Right ventricle myocardium inferior (tissue), 1 donor: ENCODE measurements at places on chromosomes 12 and 14. TPM values are rescaled to one million over a fixed set of nuclear protein-coding genes. Genes with fewer than 3 reads are reported as not detected.

The P2RX2 gene
- total RNA-seq: not detected

The KLRB1 gene
- total RNA-seq: 0.38 TPM

The INHBC gene
- total RNA-seq: not detected

The PUS1 gene
- 9.4 TPM for total RNA-seq

The TAS2R50 gene
- not detected for total RNA-seq

The DHRS4L2 gene
- total RNA-seq: 16.3 TPM

The STON2 gene
- 12.8 TPM for total RNA-seq

The SERPINA4 gene
- total RNA-seq: not detected

The CDK4 gene
- total RNA-seq: 42.3 TPM

The MSRB3 gene
- total RNA-seq: 148 TPM

The PALS1 gene
- total RNA-seq: 14.7 TPM

The IFNG-AS1 gene
- total RNA-seq: not detected

The BHLHE41 gene
- total RNA-seq: 34.5 TPM

The TAS2R43 gene
- total RNA-seq: not detected

The CCDC175 gene
- total RNA-seq: not detected

The HRK gene
- total RNA-seq: 0.11 TPM

The KRT83 gene
- total RNA-seq: not detected

The ARG2 gene
- total RNA-seq: 1.3 TPM

The GAS2L3 gene
- total RNA-seq: 2.7 TPM

The MYO1A gene
- total RNA-seq: not detected

The RDH16 gene
- total RNA-seq: not detected

The APPL2 gene
- total RNA-seq: 20.9 TPM

The LRTM2 gene
- not detected for total RNA-seq

The OR4E2 gene
- not detected for total RNA-seq

The SBNO1 gene
- 25.8 TPM for total RNA-seq

The KRT74 gene
- not detected for total RNA-seq

The CCDC177 gene
- not detected for total RNA-seq

The CYP46A1 gene
- total RNA-seq: 2.2 TPM

The AMN gene
- total RNA-seq: 0.14 TPM

The FGF23 gene
- not detected for total RNA-seq

The FAM186B gene
- total RNA-seq: 0.62 TPM

The MYL2 gene
- 17,347 TPM for total RNA-seq

The COX8C gene
- total RNA-seq: 0.51 TPM

The TAS2R46 gene
- total RNA-seq: 0.43 TPM
